ENCODE measurements at places on chromosomes 2 and 18.
A peak's percentile ranks its signal among the peaks of the same experiment; 100 is the strongest.

DNA sequence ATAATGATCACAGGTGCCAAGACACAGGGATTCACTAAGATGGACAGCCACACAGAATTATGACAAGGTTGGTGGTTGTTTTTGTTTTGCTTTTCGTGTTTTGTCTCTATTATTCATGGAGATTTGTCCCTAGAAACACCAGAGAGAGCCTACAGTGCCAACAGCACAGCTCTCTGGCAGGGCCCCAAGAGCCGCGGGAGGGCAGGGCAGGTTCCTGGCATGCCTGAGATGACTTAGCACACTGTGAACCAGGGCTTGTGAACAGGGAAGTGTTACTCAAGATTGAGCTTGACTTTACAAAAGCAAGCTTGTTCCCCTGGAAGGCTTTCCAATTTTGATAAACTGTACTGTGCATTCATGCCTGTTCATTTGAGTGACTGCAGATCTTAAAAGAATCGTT lies 437.4 kb upstream of the SALL3 start:
- DNase-seq: no peak

DNA sequence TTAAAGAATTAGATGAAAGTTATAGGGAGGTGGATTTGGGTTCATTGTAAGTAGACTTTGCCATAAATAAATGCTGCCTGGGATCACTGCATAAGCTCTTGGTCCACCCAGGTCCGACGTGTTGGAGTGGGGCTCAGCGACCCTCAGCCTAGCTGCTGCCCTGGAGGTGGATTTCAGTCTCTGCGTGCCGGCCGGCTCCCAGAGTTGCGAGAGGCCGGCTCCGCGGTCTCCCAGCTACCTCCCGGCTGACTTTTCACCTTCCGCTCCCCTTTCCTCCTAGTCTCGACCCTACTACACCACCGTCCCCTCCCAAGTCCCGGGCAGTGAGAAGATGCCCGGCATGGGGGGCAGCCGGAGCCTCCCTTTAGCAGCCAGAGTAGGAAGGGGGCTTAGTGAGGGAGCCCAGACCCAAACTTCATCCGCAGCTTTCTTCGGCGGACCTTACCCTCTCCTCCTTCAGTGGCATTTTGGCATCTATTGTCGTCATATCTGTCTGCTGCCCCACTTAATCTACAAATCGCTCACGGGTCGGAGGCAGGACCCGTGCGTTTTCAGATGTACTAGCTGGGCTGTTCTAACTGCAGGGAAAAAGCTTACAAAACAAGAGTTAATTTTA lies 8.1 kb downstream of the EMX1 start:
- no peak for DNase-seq

DNA sequence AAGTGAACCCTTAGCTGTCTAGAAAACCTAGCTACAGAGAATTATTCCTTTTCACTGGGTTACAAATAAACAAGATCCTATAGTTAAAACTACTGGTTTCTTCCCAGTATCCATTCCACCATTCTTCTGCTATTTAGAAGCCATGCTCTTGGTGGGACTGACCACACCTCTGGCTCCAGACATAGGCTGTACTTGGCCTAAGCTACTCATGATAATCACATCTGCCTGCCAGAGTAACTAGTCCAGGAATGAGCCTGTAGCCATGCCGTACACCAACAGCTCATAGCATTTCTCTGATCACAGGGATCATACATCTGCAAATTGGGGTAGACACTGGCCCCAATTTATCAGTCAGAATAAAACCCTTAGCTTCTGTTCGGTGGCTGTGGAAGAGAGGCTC lies 33.7 kb downstream of the NABP1 start:
- DNase-seq: no peak

GRCh38 chr2:219180961-219181360 lies 2.9 kb downstream of the RETREG2 start:
- no peak for DNase-seq

DNA sequence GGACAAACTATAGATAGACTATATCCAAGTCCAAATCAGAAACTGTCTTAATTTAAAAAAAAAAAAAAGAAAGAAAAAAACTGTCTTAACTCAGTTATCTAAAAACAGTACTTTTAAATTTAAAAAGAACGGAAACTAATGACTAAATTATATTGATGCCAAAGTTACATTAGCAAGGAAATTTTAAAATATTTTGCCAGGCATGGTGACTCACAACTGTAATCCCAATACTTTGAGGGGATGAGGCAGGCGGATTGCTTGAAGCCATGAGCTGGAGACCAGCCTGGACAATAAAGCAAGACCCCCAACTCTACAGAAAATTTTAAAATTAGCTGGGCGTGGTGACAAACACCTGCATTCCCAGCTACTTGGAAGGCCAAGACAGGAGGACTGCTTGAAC lies 30.9 kb downstream of the MEMO1 start:
- no peak for DNase-seq

DNA sequence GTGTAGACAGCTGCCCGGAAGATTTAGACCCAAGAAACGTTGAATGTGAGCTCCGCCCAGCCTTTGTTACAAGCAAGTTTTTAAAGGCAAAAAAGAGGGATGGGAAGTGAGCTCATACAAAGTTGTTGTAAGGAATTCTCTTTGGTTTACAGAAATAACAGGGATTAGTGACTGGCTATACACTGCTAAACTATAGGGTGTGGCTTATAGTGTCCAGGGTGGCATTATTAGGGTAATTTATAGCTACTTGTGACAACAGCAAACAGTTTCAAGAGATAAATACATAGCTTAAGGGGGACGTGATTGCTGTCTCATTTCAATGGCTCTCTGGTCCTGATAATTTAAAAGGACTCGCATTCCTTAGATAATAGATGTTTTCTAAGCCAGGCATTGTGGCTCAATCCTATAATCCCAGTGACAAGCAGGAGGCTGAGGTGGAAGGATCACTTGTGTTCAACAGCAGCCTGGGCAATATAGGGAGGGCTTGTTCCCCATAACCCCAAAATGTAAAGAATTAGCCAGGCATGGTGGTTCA lies 66.5 kb upstream of the TGIF1 start:
- no peak for DNase-seq

DNA sequence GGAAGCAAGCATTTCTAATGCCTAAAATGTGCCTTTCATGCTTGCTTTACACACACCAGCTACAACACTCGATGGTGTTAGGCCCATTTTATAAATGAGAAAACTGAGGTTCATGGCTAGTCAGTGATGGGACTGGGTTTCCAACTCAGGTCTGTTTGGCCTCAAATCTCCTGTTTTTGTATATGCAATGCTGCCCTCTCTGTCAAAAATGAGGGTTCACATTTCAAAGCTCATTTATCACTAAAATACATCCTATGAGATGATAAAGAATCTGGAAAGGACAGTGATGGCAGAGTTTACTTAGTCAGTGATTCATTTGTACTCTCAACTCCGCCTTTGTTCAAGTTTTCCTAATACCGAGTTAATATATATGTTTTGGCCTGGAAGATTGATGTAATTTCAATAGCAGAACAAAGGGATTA lies 92.3 kb downstream of the KCTD1 start:
- no peak for DNase-seq

DNA sequence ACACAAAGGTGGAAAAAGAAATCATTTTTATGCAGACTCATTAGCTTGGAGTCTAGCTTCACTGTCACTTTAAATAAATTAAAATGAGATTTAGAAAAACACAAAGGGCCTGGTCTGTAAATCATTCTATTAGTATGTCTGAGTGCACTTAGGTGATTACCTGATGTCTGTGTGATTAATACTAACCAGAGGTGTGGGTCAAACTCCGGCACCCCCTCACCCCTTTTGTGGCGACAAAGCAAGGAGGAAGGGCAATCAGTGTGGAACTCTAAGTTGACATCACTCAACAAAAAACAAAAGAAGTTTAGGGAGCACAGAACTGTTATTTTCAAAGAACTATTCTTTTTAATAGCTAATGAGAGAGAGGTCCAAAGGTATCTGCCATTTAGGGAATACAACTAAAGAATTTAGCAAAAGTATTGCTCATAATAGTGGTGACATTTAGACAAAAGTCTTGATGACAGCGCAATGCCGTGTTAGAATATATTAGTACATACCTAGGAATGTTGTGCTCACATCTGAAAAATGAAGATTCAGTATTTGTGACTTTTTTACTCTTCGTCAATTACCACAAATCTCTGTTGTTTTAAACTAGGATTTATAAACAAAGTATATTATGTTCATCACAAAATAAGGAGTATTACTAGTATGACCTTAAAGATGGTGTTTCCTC lies 66.3 kb downstream of the ZEB2 start:
- DNase-seq: no peak

GRCh38 chr2:155687181-155687580 lies 645.3 kb downstream of the NR4A2 start:
- no peak for DNase-seq

DNA sequence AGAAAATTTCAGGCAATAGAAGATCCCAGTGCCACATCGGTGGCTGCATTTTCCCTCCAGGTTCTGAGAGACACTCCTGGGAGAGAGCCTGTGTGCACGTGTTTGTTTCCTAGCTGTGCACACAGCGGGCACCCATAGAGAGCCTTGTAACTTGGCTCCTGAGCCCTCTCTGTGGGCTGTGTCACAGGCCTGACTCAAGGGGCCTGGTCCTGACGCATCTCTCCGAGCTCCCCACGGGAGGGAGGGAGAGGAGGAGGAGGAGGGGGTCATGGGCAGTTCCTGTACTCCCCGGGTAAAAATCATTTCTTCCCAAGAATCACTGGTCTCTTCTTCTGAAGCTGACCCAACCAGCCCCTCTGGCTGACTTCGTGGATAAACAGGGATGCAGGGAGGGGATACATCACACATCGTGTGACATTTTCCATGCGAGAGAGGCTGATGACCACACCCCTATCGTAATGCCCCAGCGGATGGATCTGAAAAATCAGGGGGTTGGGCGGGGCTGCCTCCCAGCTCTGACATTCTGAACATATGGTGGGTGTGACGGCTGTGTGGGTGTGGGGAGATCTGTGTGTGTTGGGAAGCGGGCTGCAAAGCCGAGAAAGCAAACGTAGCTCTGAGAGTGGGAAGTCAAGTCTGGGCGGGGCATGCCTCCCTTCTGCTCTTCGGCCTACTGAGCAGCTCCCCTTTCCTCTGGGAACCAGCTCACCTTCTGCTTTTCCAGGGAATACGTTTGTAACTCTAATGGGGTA lies 308.3 kb upstream of the HS6ST1 start:
- no peak for DNase-seq

GRCh38 chr2:203191961-203192360 lies 46.9 kb upstream of the CYP20A1 start:
- DNase-seq: no peak

DNA sequence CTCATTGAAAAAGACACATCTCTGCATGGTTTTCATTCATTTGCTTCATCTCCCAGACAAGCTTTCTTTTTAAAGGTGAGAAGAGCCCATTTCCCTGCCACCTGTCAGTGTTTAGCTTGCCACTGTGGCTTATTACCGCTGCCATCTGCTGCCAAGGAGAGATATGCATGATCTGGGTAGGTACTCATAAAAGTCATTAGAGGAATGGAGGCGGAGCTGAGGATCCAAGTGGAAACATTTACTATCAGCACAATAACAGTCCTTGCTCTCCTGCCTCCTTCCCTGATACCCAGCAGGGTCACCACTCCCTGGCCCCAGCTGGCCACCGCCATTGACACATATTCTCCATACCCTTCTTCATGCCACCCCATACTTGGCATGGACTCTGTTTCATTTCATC lies 390.4 kb downstream of the TSN start:
- DNase-seq: no peak

DNA sequence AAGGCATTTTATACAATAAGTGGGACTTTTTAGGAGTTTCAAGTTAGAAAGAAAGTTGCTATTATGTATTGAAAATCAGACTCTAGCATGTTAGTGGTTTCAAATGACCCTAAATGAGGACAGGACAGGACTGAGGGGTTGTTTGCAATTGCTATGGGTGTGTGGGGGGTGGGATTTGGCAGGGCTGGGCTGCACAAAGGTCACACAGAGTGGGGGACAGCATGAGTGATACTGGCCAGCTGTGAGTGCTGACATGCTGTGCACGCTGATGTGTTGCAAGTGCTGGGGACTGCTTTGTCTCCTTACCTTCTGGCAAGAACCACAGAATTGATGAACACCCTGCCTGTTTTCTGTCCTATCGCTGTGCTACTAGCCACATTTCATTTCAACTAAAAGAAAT lies 29.8 kb downstream of the RNMT start:
- no peak for DNase-seq

- no peak for DNase-seq
Observed at GRCh38 chr2:11788461-11789124, 42.2 kb downstream of the LPIN1 start.

- DNase-seq: no peak
Observed at GRCh38 chr2:112580084-112580483, 4.3 kb upstream of the CHCHD5 start.

GRCh38 chr2:88729061-88729745 lies 37.7 kb downstream of the RPIA start:
- no peak for DNase-seq

GRCh38 chr2:74290466-74291217 lies 52.6 kb downstream of the SLC4A5 start:
- peak; percentile 30 for DNase-seq

- peak; percentile 78 for DNase-seq
Observed at GRCh38 chr2:238426568-238427434, at the start of gene ASB1. Gene ASB1, plus strand, starts transcription at chr2:238426927. Its CDS starts 144 bp downstream, at chr2:238427071.

GRCh38 chr2:12424809-12425208 lies 291.9 kb upstream of the TRIB2 start:
- DNase-seq: no peak

DNA sequence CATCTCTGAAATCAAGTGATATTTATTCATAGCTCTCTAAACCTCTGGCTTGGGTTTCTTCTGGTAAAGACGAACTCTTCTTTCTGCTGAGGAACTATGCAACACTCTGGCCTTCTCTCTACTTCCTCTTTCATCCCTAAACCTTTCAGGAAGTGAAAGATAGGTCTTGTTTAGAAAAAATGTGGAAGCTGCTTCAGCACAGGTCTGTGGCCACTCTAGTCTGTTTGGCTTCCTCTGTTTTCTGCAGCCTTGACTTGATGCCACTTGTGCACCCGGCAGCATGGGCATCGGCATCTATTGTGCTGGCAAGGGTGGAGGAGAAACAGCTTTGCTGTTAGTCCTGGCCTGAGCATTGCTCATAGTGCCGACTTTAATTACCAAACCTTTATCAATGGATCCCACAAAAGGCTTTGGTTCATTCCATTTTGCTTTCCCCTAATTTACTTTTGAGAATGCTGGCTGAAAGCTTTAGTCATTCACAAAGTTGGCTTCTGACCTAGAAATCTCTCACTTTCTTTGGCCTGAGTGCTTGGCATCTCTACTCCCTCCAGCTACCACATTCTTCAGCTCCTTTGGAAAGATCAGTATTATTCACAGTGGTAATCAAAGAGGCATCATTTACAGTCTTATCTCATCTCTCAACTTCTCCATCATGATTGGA lies 32.0 kb upstream of the GPR39 start:
- no peak for DNase-seq

DNA sequence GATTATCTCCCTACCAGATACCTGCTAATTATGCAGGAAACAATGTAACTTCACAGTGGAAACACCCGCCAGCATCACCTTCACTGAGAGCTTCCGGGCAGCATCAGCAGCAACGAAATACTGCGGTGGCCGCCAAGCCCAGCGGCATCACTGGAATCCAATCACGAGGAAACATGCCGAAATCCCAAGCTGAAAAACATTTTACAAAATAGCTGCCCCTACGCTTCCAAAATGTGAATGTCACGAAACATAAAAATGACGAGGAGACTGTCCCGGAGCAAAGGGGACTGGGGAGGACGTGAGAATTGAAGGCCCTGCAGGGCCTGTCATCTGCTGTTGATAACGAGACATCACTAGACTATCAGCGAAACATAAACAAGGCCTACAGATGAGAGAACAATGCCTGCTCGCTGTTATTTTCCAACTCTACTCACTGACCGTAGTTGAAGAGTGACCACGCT lies 82.6 kb downstream of the HDAC4 start:
- DNase-seq: no peak

Data from activated CD4-positive, alpha-beta T cell treated with anti-CD3 and anti-CD28 coated beads for 4 hours (primary cell).